ENCODE measurements at places on chromosomes 7 and 10.

DNA sequence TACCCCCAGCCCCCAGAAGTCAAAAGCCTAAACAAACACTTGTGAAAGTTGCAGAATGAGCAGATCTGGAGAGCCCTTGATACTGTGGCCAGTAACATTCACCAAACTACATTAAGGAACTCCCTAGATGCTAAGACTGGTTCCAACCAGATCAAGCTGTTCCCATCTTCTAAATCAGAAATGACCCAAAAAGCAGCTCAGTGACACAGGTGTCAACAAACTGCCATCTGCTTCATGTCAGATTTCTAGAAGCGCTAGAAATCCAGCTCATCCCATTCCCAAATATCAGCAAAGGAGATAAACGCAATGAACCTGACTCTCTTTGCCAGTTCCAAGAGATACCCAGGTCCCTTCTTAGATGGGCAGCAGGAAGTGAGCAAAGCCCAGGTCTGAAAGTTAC is 90.6 kb downstream of the GFRA1 start:
- no peak for DNase-seq

GRCh38 chr10:78523453-78523852 is 489.8 kb downstream of the RPS24 start:
- DNase-seq, result no peak

DNA sequence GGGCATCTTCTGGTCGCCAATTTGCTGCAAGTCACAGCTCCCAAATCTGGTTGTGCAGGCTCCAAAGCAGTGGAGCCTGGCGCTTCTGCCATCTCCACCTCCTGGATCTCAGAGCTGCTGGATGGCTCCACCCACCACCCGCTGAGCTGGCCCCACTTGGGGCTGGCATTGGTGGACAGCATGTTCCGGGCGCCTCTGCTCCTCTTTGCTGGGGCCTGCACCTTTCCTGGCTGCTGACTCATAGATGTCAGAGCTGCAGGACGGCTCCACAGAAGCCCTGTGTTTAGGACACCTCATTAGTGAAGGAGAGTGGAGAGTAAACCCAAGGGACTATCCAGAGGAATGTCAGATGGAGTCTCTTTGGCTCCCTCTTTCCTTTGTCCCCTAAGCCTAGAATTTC is 27.4 kb downstream of the MAPK8 start:
- peak; percentile 49 for DNase-seq

DNA sequence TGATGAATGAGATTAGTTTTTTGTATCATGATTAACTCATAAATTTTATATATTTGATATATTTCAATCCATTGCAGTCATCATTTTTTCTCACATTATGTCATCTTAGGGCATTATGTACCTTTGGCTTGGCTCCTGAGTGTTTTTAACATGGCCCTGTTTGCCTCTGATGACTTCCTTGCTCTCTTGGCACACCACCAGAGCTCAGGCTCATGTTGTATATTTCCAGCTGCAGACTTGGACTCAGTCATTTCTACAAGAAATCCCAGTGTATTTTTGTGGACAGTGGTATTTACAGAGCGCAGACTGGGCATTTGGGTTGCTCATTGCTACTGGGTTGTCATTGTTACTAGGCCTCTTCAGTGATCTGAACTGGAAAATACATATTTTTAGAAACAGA is 188.5 kb downstream of the ADRA2A start:
- no peak for DNase-seq

- DNase-seq, result peak; percentile 64
These were observed 12.2 kb upstream of the LGI1 start for GRCh38 chr10:93745408-93746065.

DNA sequence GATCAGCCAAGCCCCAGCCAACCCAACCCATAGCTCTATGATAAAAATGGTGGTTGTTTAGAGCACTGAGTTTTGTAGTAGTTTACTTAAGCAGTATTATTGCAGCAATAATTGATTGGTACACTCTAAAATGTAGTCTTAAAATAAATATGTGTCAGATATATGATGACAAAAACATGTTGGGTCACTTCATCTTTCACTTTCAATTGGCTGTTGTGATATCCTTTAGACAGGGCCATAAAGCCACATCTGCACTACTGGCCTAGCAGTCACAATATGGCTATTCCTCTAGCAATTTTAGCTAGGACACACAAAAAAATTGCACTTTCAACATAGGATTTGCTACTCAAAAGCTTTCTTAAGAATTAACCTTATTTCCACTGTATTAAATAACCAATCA is 5.9 kb upstream of the CAV1 start:
- no peak for DNase-seq

- no peak for DNase-seq
These were observed 8.9 kb upstream of the CH25H start for GRCh38 chr10:89216056-89216455.

GRCh38 chr7:156823435-156823834 is 69.5 kb downstream of the LMBR1 start:
- DNase-seq, result no peak

- DNase-seq, result no peak
These were observed 479.8 kb upstream of the MKI67 start for GRCh38 chr10:128606055-128606454.

Data from EH (cell line).